Vagina (tissue), 2 donors: ENCODE measurements at places on chromosomes 2 and 18.

GRCh38 chr2:165601065-165601830, 131.8 kb downstream of the CSRNP3 start:
- H3K4me1 ChIP-seq = peaks cover 23% of the 10 kb centered on the region
- DNase-seq = no peak
- H3K36me3 ChIP-seq = no peaks in the 10 kb centered on the region
- H3K27ac ChIP-seq = no peak overlapping the region
- no peaks in the 10 kb centered on the region for H3K27me3 ChIP-seq

- no peak overlapping the region for H3K4me3 ChIP-seq
- no peak for DNase-seq
- H3K36me3 ChIP-seq = no peaks in the 10 kb centered on the region
- no peaks in the 10 kb centered on the region for H3K27me3 ChIP-seq
These were observed 67.5 kb upstream of the DTNB start for GRCh38 chr2:25740810-25741381.

- no peak overlapping the region for H3K27ac ChIP-seq
- H3K27me3 ChIP-seq = no peaks in the 10 kb centered on the region
- peaks cover 91% of the 10 kb centered on the region for H3K4me1 ChIP-seq
- H3K4me3 ChIP-seq = no peak overlapping the region
These were observed 7.1 kb downstream of the ADAM17 start for GRCh38 chr2:9548506-9548905.

DNA sequence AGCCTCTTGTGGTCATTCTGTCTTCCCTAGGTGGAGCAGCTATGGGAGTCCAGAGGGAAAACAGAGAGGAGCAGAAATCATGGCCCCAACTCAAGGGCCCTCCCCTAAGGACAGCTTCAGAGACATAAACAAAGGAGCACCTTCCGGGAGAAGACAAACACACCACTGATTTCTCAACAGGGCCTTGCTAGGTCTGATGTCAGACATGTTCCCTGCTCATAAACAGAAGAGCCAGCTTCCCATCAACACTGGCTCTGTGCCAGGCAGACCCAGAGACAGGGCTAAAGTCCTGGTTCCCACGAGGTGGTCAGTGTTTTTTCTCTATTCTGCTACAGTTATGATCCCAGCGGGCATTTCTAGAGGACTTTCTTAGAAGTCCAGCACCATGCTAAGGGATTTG, 19.3 kb downstream of the CXCR2 start:
- H3K36me3 ChIP-seq = no peaks in the 10 kb centered on the region
- no peak overlapping the region for H3K4me3 ChIP-seq
- no peaks in the 10 kb centered on the region for H3K4me1 ChIP-seq

GRCh38 chr2:190722061-190722759, 73.3 kb downstream of the NAB1 start:
- no peak overlapping the region for H3K4me3 ChIP-seq
- no peaks in the 10 kb centered on the region for H3K27me3 ChIP-seq
- H3K4me1 ChIP-seq = no peaks in the 10 kb centered on the region
- H3K27ac ChIP-seq = no peak overlapping the region
- DNase-seq = no peak
- H3K36me3 ChIP-seq = no peaks in the 10 kb centered on the region

- H3K4me1 ChIP-seq = no peaks in the 10 kb centered on the region
- DNase-seq = no peak
These were observed 227.7 kb downstream of the GPD2 start for GRCh38 chr2:156663757-156664409.

DNA sequence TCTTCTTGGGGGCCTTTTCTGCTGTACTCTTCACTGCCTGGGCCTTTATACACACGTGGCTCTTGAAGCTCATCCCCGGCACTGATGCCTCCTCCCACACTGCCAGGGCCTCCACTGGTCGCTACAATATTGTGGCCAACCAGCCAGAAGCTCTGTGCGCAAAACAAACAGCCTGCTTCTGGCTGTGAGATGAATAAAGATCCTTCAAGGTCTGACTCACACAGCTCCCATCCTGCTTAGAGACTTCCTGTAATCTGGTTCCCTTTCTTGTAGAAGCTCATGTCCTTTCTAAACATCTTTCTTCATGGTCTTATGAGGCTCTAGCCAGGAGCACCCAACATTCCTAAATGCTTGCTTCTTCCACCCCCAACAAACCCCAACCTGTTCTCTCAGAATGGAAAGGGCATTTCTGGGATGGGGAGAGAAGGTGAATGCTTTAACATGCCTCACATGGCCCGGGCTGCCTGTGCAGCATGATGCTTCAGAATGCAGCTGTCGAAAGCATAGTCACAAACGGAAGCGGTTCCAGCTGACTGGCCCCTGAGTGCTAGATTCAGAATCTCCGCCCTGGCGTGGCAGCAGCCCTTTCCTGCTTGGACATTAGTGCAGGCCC, 24.6 kb downstream of the NRP2 start:
- H3K27ac ChIP-seq = peak overlapping the region; percentile 69
- H3K4me1 ChIP-seq = peaks cover 60% of the 10 kb centered on the region
- DNase-seq = no peak
- H3K4me3 ChIP-seq = no peak overlapping the region
- H3K27me3 ChIP-seq = no peaks in the 10 kb centered on the region

- H3K36me3 ChIP-seq = no peaks in the 10 kb centered on the region
- peak overlapping the region; percentile 20 for H3K27ac ChIP-seq
- no peaks in the 10 kb centered on the region for H3K27me3 ChIP-seq
- no peaks in the 10 kb centered on the region for H3K4me1 ChIP-seq
These were observed 41.8 kb upstream of the PSME4 start for GRCh38 chr2:54012538-54013141.

DNA sequence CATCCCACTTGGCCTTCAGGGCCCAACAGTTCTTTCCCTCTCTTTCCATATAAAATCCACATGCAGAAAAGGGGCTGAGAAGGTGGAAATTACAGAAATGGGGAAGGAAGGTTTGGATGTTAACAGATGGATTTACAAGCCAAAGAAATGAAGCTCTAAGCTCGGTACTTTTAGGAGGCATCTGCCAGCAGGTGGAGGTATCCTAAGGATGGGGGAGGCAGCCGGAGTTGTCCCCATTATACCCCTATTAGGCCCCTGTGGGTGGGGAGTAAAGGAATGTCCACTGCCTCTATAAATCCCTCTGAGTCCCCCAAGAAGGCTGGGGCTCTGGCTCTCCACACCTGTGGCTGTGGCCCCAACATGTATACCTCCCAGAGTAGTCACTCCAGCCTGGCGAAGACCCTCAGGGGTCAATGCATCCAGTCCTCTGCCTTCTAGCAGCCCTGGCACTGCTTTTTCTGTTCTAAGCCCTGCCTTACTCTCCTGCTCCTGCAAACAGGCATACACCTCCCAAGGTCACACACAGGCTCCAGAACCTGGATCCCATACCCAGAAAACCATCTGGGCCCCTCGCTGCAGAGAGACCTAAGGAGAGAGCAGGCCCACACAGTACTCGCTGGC, 1.2 kb downstream of the FBXO41 start:
- H3K27ac ChIP-seq = no peak overlapping the region
- no peak for DNase-seq
- H3K4me1 ChIP-seq = peaks cover 21% of the 10 kb centered on the region
- peak overlapping the region; percentile 69 for H3K4me3 ChIP-seq
- no peaks in the 10 kb centered on the region for H3K27me3 ChIP-seq
- H3K36me3 ChIP-seq = no peaks in the 10 kb centered on the region

DNA sequence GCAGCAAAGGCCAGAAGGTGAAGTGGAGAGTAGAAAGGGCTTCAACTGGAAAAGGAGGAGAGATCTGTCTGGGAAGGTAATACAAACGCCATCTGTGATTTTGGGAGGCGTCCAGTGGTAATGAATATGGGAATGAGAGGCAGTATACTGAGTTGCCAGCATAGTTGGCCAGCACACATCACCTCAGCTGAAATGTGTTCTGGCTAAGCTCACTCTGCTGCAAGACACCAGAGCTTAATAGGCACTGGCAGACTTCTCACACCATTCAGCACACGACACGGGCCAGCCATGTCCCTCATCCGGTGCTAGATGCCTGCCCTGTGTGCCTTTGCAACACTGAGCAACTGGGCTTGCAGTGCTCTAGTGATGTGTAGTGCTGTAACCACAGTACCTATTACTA, 277.1 kb downstream of the PIEZO2 start:
- no peak overlapping the region for H3K4me3 ChIP-seq
- no peaks in the 10 kb centered on the region for H3K4me1 ChIP-seq
- no peak overlapping the region for H3K27ac ChIP-seq

DNA sequence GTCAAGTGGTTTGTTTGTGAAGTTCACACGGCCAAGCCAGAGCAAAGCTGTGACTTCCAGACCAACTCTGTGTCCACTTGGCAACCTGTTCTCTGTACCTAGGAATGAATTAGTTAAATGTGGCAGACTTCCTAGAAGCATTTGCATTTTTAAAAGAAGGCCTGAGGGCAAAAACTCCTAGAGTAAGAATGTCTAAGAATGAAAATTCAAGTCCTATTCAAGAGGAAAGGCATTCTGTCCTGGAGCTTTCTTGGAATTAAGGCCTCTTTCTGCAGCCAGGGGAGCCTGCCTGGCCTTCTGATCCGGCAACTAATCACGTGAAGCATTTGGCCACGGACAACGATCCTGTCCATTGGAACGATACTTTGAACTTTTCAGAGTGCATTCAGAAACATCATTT, 155.0 kb downstream of the SETBP1 start:
- H3K27me3 ChIP-seq = no peaks in the 10 kb centered on the region
- DNase-seq = no peak
- H3K4me1 ChIP-seq = peaks cover 38% of the 10 kb centered on the region
- no peak overlapping the region for H3K4me3 ChIP-seq

- no peaks in the 10 kb centered on the region for H3K27me3 ChIP-seq
- no peak overlapping the region for H3K27ac ChIP-seq
- H3K4me1 ChIP-seq = no peaks in the 10 kb centered on the region
- H3K36me3 ChIP-seq = no peaks in the 10 kb centered on the region
- DNase-seq = no peak
- H3K4me3 ChIP-seq = no peak overlapping the region
These were observed 31.6 kb downstream of the CDK15 start for GRCh38 chr2:201837824-201838431.
